Stimulated activated CD8-positive, alpha-beta memory T cell treated with anti-CD3 and anti-CD28 coated beads, Interleukin-4, amount 100 ng/mL, for 48 hours (primary cell): ENCODE measurements at places on chromosomes 5 and 9.

DNA sequence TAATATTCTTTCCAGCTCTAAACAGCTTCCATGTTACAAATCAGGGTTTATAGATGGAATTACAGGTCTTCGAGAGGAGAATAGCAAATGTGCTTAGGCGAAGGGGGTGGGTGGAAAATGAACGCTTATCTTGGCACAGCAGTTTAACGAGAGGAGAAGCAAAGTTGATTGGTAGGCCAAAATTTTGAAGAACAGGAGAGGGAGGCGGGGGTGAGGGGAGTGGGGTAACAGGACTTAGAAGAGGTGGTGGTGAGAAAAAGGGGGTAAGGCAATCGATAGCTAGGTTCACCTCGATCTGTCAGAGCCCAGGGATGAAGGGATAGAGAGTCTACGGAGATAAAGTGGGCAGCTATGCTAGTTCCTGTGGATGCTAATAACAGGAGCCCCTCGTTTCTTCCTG is 764 bp downstream of the ANKRA2 start:
- DNase-seq, result no peak

GRCh38 chr5:160209917-160210316 is 19.4 kb upstream of the FABP6 start:
- no peak for DNase-seq

DNA sequence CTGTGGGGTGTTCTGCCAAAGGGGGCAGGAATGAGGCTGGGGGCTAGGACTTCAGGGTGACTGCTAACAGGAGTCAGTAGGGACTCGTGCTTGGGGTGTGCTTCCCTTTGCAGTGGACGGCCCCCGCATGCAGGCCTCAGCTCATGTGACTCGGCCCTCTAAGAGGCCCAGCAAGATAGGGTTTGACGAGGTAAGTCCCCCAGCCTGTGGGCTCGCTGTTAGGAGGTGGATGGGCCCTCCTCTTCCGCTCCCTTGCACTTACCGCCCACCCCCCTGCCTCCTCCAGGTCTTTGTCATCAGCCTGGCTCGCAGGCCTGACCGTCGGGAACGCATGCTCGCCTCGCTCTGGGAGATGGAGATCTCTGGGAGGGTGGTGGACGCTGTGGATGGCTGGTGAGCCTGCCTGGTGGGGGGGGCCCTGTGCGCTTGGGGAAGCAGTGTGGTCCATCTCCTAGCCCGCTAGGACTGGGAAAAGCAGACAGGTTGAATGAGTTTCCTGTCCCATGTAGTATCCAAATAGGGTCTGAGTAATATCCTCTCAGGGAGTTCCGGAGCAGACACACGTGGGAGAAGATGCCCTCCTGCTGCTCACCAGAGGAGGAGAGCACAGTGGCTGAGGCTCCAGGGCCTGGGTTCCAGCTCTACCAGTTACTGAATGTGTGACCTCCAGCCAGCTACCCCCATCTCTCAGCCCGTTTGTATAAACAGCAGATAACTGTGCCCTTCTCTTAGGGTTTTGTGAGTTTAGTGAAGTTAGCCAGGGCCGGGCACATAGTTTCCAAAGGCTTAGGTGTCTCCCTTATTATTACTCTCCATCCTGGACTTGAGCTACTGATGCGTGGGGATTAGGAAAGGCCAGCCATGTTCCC is 8.2 kb downstream of the CERCAM start:
- DNase-seq, result no peak

GRCh38 chr5:176736301-176736930 is 73.9 kb upstream of the UNC5A start:
- peak; percentile 4 for DNase-seq

DNA sequence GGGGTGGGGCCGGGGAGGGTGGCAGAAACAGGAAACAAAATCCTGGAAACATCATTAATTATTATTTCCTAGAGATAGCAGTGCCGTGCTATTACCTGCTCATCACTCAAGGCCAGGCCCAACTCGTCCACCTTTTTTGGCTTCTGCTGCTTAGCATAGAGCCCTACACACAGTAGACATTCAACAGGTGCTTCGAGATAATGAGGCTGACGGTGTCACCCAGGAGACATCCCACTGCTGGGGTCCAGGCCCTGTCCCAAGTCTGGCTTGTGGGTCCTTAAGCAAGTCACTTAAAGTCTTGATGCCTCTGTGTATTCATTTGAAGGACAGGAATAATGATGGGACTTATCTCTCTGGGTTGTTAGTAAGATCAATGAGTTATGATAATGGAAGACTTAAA is 506.6 kb downstream of the BNC2 start:
- DNase-seq, result no peak

DNA sequence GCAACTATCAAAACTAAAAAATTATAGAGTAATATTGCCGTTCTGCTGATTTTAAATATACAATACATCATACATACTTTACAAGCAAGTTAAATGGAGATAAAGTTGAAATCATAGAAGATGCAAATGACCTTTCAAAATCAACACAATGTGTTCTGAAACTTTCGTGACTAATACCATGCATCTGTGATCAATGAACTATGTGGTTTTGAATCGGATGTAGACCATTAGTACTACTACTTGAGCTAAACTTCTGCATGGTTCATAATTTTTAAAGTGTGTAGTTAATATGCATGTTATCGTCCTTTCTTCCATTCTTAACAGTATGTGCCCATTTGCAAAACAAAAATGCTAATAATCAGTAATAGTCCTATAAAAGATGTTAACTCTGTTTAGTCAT is 11.3 kb upstream of the PHF2 start:
- DNase-seq, result no peak

GRCh38 chr5:37638897-37639296 is 200.9 kb downstream of the GDNF start:
- no peak for DNase-seq

- no peak for DNase-seq
Measured at GRCh38 chr9:113143432-113144227, 7.2 kb upstream of the SLC31A2 start.

GRCh38 chr9:129252937-129253802 is 75.1 kb upstream of the IER5L start:
- DNase-seq, result no peak

GRCh38 chr9:121557581-121558447 is 58.2 kb upstream of the GGTA1 start:
- DNase-seq, result peak; percentile 28

DNA sequence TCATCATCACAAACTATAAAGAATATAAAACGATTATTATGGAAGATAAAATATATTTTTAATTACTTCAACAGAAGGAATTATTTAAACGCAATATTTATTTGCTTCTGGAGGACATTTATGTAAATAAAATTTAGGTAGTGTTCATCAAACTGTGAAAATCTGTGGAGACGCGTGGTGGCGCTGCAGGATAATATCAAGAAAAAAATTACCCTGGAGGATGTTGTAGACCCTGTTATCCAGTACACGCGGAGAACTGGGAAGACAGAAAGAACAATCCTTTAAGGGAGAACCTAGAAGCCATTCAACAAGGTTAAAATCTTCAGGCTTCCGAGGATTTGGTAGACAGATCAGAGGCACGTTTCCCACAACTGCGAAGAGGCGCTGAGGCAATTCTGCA is at the start of gene PCDHB12:
PCDHB12 (plus strand) TSS at position 242 of the 400 bp plus-strand sequence. CDS start 189 bp downstream, outside the sequence.
- DNase-seq, result no peak

DNA sequence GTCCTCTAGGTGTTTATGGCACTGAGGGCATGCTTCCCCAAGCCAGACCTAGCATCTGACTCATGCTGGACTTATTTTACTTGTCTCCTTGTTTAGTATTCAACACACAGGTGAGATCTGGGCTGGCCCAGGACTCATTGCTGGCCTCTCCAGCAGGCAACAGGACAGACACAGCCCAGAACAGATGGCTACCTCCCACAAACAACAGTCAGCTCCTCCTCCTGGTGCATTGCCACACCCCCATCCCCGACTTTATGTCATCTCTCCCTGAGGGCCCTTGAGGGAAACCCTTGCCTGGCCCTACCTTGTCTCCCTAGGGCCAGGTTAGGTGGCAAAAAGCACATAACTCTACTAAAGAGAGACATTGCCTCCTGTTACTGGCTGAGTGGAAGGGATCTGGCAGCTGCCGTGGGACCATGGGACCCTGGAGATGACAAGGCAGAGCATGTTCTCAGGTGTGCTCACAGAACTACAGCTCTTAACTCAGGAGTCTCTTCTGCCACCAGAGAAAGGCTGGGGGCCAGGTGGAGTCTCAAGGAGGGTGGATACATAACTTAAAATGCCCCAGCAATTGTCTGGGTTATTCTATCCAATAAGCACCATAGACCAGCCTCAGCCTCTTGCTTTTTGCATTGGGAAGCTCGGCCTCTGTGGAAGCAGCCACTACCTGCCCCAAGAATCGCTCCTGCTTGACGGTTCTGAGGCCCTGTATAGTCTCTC is 2.3 kb downstream of the ACSL6 start:
- DNase-seq, result no peak

DNA sequence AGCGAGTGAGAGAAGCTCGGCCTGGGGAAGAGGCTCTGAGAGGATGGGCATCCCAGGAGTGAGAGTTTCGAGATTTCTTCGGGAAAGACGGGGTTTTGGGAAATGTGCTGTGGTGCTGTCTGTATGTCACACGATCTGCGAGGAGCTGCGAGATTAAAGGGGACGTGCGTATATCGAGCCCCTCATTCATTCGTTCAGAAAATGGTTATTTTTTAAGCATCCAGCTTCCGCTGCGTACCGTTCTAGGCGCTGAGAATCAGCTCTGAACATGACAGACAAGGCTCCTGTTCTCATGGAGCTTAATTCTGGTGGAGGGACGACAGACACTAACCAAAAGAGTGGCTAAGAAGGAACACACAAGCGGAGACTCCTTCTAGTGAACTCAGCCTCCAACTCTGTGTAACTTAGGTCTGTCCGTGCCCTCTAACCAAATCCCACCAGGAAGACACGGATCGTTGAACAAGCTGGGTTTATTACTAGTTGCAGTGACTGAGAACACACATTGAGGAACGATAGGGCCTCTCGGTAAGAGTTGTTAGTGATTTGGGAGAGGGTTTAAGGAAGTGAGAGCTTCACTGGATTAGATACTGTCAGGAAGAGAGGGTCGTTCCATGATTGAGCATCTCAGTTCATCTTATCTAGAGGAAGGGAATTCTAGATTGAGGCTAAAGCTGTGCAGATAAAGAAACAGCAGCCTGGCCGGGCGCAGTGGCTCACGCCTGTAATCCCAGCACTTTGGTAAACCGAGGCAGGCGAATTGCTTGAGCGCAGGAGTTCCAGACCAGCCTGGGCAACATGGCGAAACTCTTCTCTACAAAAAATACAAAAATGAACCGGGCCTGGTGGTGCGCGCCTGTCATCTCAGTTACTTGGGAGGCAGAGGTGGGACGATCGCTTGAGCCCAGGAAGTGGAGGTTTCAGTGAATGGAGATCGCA is 1.0 kb upstream of the FBXW11 start:
- DNase-seq, result no peak

DNA sequence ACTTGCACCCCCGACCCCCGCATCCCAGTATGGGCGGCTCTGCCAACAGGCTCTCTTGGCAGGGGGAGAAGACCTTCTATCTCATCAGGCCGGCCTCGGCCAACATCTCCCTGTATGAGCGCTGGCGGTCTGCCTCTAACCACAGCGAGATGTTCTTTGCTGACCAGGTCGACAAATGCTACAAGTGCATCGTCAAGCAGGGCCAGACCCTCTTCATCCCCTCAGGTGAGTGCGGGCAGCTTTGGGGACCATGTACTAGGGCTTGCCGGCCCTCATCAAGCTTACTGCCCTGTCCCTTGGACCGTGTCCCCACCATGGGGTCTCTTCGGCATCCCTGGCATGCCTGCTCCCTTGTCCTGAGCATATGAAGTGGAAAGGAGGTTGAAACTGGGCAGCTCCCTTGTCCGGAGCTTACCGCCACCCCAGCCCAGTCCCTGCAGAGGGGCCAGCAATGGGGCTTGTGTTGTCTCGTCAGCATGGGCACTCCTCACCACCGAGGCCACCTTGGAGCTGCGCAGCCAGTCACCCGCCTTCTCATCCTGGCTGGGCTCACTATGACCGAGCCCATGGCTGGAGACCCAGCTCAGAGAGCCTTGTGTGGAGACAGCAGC is 78.1 kb downstream of the PHF2 start:
- DNase-seq, result no peak

GRCh38 chr9:114947058-114947457 is 16.7 kb upstream of the TNFSF8 start:
- no peak for DNase-seq

DNA sequence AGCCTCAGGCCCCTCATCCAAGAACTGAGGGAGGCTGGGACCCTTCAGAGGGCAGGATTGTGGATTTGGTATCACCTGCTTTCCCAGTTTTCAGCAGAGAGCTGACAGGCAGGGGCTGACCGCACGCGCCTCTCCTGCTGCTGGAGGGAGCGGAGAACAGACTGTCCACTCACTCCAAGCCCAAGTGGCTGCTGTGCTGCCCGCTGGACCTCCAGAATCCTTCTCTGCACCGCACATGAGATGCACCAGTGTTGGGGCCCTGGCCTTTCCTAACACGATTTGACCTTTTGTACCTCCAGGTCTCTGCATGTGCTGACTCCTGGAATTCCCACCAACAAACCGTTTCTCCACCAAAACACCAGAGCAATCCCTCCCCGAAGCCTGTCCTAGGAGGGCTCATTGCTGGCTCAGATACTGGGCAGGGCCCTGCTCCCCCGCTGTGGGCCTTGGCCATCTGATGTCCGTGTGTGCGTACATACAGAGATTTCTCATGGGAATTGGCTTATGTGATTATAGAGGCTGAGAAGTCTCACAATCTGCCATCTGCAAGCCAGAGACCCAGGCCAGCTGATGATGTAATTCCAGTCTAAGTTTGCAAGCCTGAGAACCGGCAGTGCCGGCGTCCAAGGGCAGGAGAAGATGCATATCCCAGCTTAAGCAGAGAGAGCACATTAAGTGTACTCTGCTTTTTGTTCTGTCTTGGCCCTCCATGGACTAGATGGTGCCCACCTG is 141.7 kb downstream of the GADD45G start:
- DNase-seq, result no peak

GRCh38 chr5:160188141-160189015 is 40.9 kb upstream of the FABP6 start:
- DNase-seq, result no peak

DNA sequence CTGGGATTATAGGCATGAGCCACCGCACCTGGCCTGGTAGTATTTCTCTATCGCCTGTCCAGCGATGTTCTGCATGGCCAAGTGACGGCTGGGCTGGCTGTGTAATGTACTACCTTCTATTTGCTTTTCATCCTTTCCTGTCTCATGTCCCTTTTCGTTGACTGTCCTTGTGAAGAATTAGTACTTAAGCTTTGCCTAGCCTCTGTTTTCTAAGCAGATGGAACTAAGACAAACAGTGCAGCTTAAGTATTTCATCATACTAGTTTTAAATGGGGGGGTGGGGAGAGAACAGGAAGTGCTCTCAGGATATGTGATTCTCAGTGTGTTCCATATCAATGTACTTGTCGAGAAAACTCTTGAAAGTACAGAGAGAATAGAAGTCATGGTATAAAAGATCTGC is 31.7 kb upstream of the CCL21 start:
- DNase-seq, result no peak
